ENCODE measurements at places on chromosomes 1 and 21.

- no peak for DNase-seq
Observed at GRCh38 chr21:15732290-15732995, 2.7 kb downstream of the USP25 start.

- no peak for DNase-seq
Observed at GRCh38 chr1:92638498-92638897, 146.4 kb downstream of the EVI5 start.

- DNase-seq = no peak
Observed at GRCh38 chr1:12174924-12175810, 8.4 kb downstream of the TNFRSF1B start.

- no peak for DNase-seq
Observed at GRCh38 chr1:164926107-164926506, 367.1 kb downstream of the PBX1 start.

GRCh38 chr1:36739703-36740289 lies 257.1 kb upstream of the CSF3R start:
- DNase-seq = no peak

- no peak for DNase-seq
Observed at GRCh38 chr1:84785271-84786036, 95.2 kb upstream of the SSX2IP start.

- no peak for DNase-seq
Observed at GRCh38 chr21:43273708-43274021, 104.9 kb downstream of the CRYAA start.
